Astrocyte of the hippocampus (primary cell): ENCODE measurements at places on chromosomes 4 and X.

GRCh38 chr4:89556601-89557305 is 249.2 kb upstream of the GPRIN3 start:
- DNase-seq, result no peak

- peak; percentile 21 for DNase-seq
Measured at GRCh38 chr4:26878794-26879391, 18.3 kb downstream of the STIM2 start.

DNA sequence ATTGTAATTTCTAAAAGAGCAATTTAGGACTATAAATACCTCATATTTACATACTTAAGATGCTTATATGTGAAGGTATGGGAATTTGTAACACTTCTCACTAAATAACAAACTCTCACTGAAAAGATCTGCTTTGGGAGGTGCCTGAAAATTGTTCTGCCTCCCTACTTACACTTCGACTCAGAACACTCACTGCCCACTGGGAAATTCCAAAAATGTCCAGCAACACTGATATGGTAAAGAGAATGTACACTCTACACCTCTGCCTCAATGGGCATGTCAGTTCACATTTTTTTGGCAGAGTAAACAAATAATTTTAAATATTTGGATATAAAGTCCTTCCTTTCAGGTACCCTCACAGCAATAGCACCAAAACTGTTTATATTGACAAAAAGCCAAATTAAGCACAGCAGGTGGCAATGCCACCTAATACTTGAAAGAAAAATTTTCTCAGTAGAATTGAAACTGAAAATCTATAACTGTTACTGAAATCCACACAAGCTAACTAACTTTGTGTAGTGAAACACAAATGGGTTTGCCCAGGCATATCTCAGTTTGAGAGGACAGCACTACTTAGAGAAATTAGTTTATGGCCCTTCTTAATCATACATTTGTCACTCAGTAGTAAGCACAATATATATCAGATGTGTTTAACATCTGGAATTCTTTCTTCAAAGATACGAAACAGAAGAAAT is 67.1 kb downstream of the PRDM5 start:
- DNase-seq, result no peak

GRCh38 chrX:130878350-130879341 is 24.4 kb downstream of the ENOX2 start:
- peak; percentile 94 for DNase-seq

GRCh38 chrX:49042581-49043219 is 457 bp downstream of the TFE3 start:
- no peak for DNase-seq
